ENCODE measurements at places on chromosomes 6 and 20.

DNA sequence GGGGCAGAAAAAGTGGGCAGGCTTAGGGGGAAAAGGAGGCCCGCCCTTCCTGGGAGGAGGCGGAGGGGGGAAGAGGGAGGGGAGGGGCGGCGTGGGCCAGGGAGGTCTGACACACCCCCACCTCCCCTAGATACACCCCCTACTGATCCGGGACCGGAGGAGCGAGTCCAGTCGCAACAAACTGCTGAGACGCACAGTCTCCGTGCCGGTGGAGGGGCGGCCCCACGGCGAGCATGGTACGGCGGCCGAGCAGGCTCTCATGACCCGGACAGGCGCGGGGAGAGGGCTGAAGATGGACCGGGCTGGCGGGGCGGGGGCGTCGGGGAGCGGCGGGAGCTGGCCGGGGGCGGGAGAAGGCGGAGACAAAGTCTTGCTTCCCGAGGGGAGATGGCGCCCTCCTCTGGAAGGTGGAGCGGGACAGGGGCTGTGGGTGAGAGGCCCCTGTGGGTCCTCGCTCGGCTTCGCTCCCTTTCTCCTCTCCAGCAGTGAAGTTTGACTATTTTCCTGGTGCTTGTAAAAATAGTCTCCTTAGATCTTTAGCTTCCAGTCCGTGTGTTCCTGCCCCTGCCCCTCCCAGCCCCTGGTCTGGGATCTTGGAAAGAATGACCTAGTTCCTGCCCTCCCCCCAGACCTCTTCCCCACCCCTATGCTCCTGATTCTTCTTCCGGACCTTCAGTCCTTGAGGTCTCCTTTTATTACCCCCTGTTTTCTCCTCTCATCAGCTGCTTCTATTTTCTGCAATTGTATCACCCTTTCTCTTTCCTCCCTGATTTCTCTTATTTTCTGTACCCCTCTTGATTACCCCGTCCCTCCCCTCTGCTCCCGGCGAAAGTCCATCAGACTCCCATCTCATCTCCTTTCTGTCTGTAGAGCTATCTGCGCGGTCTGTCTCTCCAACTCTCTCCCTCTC, 6.1 kb downstream of the SYNGAP1 start:
- peak; percentile 78 for DNase-seq

DNA sequence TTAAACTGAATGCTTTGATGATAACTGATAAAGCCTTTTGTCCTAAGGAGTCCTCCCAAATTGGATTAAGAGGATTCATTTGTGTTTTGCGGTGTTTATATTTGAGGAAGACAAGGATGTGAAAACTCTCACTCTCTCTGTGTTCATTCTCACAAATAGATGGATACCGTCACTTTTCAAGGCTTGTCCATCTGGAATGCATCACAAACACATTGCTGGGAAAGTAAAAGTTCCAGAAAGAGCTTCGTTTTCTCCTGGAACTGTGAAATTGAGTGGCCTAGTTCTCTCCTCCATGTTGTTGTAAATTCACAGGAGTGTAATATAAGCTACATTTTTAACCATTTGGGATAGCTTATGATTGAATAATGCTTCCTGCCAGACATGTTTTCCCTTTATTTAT, 581.6 kb upstream of the FLRT3 start:
- no peak for DNase-seq

- no peak for DNase-seq
Observed at GRCh38 chr6:139927742-139928305, 553.4 kb upstream of the CITED2 start.

GRCh38 chr6:49552596-49552995, 2.1 kb downstream of the C6orf141 start:
- no peak for DNase-seq

- no peak for DNase-seq
Observed at GRCh38 chr6:11174242-11174611, 58.2 kb downstream of the NEDD9 start.

DNA sequence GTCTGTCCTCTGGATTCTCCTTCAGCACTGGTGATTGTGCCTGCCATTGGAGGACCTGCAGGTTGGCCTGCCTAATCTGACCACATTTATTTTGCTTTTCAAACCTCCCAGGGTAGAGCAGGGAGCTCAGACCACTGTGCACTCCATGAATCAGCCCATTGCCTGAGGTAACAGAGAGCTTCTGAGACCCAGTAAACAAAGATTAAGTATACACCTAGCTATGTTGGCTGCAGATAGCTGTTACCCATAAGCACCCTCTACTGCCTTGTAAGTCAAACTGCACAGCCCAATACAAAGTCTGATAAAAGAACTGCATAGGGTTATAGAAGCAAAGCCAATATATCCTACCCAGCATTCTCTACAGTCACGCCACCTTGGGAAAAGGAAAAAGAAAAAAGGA, 338.7 kb downstream of the HTR1B start:
- no peak for DNase-seq

DNA sequence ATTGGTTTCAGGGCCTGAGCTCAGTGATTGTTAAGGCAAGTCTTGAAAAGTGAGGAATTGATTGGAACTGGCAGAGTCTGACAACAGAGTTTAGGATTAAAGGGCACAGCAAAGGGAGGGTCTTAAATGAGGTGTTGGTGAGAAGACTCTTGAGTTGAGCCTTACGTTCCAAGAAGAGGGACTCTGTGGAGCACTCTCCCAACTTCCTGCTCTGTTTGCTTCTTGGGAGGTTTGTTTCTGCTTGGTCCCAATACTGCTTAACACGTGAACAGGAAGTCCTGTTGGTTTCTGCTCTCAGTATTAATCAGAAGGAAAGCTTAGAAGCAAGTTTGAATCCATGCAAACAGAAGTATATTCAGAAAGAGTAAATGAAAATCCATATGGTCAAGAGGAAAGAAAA, 15.6 kb upstream of the SYNDIG1 start:
- DNase-seq: no peak

- no peak for DNase-seq
Observed at GRCh38 chr6:37759221-37760144, 60.0 kb upstream of the ZFAND3 start.

DNA sequence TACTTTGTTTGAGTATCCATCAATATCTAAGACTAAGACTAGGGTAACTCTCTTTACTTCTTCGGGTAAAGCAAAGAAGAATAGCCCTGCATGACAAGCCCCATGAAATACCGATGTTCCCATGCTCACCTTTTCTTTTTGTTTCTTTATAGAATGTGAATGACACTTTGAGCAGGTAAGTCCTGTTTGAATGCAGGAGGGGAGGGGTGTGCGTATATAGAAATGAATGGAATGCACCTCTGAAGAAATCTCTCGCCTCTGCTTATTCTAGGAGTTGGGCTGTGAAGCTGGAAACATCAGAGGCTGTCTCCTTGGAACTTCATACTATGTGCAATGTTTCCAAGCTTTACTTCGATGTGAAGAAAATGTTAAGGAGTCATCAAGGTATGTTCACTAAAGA, 10.3 kb downstream of the TRIM38 start:
- DNase-seq: no peak

GRCh38 chr6:25899580-25900408, 25.8 kb upstream of the SLC17A3 start:
- no peak for DNase-seq

GRCh38 chr20:13771853-13772453, 12.8 kb downstream of the ESF1 start:
- no peak for DNase-seq

GRCh38 chr6:119337252-119337651, 12.3 kb downstream of the MAN1A1 start:
- no peak for DNase-seq

Measured in activated naive CD4-positive, alpha-beta T cell treated with anti-CD3 and anti-CD28 coated beads, Interleukin-2, amount 50 U/mL, for 16 hours (primary cell).